Cortex of kidney (tissue), 1 donor: ENCODE measurements at places on chromosomes 1 and 21.

DNA sequence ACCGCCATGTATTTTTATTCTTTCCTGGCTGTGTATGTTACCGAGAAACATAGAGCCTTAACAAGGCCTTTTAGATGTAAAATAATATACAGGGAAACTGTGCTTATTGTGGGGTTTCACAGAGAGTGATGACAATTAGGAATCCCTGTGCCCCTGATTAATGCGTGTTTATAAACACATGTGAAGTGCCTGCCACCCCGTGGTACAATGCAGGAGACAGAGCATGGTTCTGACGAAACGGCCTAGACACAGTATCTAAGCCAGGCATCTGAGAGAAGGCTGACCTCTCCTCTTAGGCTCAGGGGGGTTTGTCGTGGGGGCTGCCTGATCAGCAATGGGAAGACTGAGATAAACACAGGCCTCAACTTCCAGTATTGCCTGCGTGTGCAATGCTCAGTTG is 200.0 kb downstream of the AJAP1 start:
- DNase-seq: no peak

DNA sequence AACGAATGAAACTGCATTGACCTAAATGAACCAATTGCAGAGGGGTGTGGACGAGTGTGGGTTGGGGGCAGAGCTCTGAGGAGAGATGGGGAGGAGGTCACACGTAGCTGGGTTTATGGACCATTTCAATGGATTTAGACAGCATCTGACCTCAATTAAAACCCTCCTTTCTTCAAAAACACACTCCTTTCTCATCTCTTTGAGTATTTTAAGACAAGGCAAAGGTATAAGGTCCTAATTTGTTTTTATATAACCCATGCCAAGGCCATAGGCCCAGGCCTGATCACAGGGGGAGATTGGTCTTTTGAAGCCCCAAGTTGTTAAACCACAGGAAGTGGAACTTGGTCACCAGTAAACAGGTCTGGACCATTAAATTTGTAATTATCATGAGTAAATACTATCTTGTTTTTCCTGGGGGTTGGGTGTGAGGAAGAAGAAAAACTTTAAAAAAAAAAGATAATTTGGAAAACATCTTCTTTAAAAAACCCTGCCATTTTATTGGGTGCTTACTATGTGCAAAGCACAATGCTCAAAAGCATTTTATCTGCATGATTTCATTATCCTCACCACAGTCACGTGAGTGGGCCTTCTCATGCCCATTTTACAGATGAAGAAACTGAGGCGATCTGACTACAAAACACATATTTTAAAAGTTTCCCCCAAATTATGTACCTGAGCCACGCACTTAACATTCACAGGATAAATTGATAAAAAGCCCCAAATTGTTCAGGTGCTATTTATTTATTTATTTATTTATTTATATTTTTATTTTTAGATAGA is 8.9 kb upstream of the INAVA start:
- no peak for DNase-seq

GRCh38 chr1:53368314-53369033 is 40.6 kb upstream of the LRP8 start:
- DNase-seq: no peak

DNA sequence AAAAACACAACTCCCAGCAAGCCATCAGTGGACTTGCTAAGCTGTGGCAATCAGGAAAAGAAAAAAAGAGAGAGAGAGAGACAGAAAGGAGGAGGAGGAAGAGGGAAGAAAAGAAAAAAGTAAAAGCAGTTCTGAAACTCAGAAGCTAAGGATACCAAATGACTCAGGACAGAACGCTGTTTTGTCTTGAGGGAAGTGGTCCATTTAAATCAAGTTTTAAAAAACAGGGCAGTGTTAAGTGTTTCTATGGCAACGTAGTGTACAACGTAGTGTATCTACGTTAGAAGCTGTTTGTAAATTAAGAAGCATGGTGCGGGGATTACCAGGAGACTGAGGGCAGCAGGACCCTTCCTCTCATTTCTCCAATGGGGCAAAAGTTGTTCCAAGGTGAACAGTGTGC is 5.8 kb downstream of the ADORA3 start:
- DNase-seq: no peak

DNA sequence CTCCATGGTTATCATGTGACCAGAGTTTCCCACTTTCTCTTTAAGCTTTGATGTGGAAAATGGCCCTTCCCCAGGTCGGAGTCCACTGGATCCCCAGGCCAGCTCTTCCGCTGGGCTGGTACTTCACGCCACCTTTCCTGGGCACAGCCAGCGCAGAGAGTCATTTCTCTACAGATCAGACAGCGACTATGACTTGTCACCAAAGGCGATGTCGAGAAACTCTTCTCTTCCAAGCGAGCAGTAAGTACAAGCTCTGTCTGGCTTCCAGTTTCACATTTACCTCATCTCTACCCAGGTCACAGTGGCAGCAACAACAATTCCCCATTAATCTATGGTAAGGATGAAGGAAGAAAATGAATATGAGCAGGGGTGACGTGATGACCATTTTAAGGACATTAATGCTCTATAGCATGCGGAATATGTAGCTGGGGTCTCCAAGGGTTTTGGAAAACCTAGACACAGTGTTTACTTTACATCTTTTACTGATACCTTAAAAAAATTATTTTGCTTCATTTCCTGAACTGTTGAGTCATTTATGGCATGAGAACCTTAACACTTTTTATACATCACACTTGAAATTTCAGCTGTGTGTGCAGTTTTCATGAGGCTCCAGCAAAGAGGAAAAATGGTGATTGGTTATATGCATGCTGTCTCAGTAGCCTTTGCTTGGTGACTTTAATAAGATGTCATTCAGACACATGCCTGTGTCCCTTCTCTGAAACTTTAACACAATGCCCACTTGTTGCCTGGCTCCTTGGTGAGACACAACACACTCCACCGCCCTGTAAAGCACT is 286.3 kb upstream of the SGIP1 start:
- DNase-seq: no peak

- DNase-seq: peak; percentile 46
Measured at GRCh38 chr1:204072931-204073836, at the start of gene SOX13. TSS of gene SOX13 (plus strand) at chr1:204073115. CDS start at chr1:204112916, 39,801 bp downstream.

GRCh38 chr21:42406201-42406621 is 2.5 kb downstream of the UBASH3A start:
- no peak for DNase-seq

- DNase-seq: no peak
Measured at GRCh38 chr1:109776911-109777310, 13.2 kb upstream of the EPS8L3 start.

GRCh38 chr1:21317035-21317689 is 26.9 kb upstream of the ECE1 start:
- no peak for DNase-seq

- DNase-seq: no peak
Measured at GRCh38 chr1:209717818-209718217, 13.2 kb downstream of the HSD11B1 start.

DNA sequence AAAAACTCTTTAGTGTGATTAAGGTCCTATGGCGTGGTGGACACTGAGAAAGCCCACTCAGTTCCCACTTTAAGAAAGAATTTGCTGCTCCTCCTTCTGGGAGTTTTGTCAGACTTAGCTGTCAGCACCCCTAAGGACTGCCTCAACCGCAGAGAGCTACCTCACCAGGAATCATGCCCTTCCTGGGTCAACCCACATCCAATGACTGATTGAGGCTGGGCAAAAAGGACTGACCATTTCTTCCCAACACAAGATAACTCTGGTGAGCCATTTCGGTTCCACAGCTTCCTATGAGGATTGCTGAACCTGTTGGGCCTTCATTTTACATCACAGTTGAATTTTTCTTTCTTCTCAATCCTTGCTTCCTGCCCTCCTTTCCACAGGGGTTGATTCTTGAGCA is 197.9 kb downstream of the NCAM2 start:
- DNase-seq: no peak

GRCh38 chr1:86596741-86597290 is 49.9 kb downstream of the CLCA4 start:
- no peak for DNase-seq

GRCh38 chr1:57483954-57484353 is 60.1 kb upstream of the DAB1 start:
- DNase-seq: no peak

DNA sequence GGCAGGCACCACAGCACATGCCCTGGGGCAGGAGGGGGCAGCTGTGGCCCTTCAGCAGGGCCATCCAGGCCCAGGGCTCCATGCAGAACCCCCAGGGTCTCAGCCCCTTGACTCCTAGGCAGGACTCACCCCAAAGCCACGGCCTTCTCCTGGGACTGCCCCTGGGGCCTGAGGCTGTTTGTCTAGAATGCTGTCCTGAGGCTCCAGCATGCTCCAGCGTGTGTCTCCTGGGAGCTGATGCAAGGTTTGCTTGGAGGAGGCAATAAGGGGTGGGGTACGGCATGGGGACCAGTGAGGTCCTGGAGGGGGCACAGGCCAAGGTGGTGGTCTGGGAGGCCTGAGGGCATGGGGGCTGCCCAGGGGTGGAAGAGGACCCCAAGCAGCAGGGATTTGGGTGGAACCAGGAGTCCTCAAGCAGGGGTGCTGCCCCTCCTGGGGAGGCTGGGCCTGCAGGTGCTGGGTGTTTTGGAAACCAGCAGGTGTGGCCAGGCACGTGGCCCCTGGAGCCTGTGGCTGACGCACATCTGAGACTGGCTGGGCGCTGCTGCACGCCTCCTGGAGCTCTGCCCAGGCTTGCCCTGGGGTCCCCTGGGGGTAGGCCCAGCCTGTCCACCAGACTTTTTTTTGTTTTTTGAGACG is 7.8 kb upstream of the CALML6 start:
- no peak for DNase-seq

DNA sequence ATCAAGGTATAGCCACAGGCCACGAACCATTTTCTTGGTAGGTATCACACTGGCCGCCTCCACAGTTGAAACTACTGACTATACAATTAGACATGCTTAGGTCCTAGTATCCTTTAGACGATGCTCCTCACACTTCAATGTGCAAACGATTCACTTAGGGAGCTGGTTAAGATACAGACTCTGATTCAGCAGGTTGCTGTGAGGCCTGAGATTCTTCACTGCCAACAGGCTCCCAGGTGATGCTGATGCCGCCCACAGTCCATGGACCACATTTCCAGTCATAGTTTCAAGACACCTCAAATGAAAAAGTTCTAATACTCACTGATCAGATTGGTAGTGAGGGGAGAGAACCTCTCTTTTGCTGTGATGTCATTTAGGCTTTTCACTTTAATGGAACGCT is 6.8 kb downstream of the ATP5PO start:
- DNase-seq: no peak

DNA sequence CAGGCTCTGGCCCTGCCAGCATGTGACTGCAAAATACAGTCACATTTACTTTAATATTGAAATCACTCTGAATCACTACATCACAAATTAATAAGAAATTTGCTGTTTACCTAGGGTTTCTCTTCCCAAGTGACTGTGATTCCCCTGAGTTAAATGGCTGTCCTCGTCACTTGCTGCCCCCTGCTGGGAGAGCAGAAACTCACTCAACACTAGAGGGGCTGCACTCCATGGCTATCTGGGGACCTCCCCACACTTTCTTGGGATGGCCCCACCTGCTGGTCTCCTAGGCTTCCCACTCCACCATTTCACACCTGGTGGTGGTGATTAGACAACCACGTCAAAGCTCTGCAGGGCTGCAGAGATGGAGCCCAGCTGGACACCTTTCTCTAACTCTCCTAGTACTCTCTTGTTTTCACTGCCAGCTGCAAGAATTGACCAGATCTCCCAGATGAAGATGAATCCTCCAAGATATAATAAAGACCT is 63.4 kb downstream of the CD2 start:
- no peak for DNase-seq

GRCh38 chr1:89939059-89939570 is 55.8 kb upstream of the ZNF326 start:
- no peak for DNase-seq

- no peak for DNase-seq
Measured at GRCh38 chr1:119799003-119799402, 12.3 kb downstream of the REG4 start.

DNA sequence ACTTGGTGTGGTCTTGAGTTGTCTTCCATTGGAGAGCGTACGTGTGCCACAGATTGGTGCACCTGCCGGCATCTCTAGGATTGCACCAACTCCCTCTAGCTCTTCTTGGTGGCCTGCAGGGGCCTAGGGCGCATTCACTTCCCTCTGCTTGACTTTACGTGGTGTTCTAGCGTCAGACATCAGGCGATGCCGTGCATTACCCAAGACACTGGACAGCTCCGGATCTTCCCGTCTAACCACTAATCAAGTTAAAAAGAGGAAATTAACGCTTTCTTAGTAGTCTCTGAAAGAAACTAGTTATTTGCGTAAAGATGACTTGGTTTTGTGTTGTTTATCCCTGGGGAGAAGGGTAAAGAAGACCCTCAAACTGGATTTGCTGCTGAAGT is 510 bp upstream of the IL10RB start:
- DNase-seq: no peak

DNA sequence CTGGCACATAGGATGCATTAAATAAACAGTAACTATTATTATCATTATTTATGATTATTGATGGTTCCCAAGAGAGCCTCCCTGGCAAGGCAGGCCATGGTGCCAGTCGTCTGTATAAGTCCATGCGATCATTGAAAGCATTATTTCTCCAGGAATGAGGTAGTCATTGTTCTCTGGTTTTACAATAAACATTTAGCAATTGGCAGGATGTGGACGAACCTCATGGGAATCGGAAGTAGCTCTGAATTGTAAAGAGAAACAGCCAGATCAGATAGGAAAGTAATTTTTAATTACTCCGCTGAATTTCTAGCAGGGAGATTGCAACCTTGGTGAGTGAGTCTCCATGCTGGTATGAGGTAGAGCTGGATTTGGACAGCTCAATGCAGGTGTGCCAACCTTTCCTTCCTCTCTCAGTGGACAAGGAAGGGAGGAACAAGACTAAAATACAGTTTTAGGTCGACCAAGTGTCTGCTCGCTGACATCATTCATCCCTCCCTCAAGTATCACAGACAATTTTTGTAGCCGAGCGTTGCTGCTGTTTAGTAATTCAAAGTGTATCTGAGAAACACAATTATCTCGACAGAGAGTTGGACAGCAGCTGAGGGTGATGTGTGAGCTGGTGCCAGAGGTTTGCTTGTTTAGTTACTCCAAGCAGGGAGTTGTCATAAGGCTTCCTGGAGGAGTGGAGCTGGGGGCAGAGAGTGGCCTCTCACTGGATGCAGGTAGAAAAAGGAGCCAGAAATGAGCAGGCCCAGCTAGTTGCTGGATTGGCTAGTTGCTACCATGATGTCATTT is 250.8 kb downstream of the KCNJ6 start:
- DNase-seq: no peak

- no peak for DNase-seq
Measured at GRCh38 chr1:217982331-217983050, 302.6 kb upstream of the RRP15 start.

GRCh38 chr1:80384083-80384830 is 1377.7 kb upstream of the ADGRL4 start:
- no peak for DNase-seq

DNA sequence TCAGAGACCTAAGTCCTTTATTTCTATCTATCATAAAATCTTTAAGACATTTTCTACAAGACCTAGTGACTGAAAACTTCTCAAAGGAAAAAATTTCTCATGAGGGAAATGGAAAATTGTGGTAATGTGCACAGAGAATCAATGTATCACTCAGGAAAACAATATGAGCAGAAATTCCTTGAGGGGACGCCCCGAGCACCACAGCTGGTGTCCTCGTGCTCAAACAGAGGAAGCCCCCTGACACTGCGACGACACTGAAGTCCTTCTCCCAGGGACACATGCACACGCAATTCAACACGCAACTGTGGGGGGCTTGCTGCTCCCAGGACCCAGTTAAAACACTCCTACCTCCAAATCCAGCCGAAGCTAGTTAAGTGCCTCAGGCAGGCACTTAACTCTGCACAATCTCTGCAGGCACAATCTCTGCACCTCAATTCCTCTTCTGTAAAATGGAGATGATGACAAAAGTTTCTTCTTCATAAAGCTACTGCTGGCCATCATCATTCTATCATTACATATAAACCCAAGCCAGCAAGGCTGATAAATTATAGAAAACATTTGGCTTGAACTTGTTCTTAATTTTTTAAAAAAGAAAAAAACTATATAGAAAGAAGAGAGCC is 16.0 kb downstream of the ZBTB17 start:
- no peak for DNase-seq
